HuH-7 (cell line): ENCODE measurements at places on chromosomes 7 and 10.

DNA sequence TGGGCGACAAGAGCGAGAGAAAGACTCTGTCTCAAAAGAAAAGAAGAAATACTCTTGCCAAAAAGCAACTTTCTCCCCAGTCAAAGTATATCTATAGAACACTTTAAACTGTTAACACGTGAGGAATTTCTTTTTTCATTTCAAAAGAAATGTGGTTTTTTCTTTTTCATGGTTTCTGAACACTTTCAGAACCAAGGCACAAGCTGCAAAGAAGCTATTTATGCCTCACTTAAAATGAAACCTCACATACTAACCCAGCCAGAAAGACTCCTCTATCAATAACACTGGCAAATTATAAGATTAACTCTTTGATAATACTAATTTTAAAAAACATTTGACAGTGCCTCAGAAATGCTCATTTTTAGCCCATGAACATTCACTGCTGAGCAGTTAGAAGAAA is 20.9 kb downstream of the TBX20 start:
- no peak for DNase-seq

GRCh38 chr10:75553550-75553949 is 122.1 kb downstream of the LRMDA start:
- no peak for DNase-seq

DNA sequence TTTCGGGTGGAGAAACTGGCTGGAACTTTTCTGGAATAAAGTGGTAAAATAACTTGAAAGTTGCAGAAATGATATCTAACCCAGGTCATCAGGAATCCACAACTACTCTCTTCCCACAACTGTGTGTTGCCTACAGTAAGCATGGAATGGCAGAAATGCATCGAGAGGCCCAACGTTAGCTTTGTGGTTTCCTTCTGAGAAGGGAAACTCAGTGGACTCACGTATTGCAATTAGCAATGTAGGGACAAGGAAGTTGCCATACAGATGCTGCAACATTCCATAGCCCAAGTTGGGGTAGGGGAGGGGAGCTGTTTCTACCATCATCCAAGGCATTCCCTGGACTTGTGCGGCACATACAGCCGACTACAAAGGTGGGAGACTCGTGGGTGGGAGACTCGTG is 1.9 kb downstream of the PON1 start:
- DNase-seq = peak; percentile 26

DNA sequence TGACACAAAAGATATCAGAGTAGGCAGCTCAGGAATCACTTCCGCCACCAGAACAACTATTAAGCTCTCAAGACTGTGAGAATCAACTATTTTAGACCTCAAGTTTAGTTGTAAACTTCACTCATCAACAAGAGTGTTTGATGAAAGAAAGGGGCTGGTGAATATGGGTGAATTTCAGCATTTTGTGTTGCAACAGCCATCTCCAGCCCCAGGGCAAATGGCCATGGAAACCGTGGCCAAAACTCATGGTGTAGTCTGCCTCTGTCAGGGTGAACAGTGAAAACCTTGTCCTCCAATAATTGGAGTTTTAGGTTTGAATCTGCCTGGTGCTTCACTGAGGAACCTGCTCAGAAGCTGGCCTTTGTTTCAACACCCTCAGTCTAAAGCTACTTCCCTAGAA is 60.0 kb downstream of the POLR1F start:
- no peak for DNase-seq

GRCh38 chr7:109476409-109476808 is 906.7 kb downstream of the DNAJB9 start:
- DNase-seq = no peak

GRCh38 chr10:11104772-11105675 is 87.4 kb downstream of the CELF2 start:
- no peak for DNase-seq

DNA sequence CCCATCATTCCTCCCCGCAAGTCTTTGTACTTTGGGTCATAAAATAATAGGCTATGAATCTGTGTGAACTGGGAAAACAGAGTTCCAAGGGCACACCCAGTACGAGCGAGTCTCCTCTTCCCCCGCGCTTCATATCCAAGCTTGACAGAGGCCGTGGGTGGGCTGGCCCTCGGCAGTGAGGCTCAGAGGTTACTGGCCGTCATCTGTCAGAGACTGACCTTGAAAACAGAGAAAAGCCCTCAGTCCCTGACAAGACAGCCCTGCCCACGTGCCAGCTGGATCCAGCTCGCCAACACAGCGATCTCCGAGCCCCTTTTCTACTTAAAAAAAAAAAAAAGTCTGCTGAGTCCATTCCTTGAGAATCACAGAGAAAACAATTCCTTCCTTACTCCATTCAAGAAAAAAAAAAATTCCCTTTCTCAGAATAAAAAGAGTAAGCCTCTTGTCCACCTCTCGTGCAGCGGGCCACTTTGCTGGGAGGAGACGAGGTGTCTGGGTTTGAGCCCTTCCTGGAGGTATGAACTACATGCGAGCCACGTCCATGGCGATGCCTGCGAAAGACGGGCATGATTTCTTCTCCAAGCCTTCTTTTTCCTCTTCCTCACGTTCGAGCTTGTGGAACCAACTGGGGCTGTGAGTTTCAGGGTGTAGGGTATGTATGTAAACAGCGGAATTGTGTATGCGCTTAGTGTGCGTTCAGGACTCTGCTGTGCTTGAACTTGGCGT is 744 bp upstream of the BICC1 start:
- peak; percentile 23 for DNase-seq

DNA sequence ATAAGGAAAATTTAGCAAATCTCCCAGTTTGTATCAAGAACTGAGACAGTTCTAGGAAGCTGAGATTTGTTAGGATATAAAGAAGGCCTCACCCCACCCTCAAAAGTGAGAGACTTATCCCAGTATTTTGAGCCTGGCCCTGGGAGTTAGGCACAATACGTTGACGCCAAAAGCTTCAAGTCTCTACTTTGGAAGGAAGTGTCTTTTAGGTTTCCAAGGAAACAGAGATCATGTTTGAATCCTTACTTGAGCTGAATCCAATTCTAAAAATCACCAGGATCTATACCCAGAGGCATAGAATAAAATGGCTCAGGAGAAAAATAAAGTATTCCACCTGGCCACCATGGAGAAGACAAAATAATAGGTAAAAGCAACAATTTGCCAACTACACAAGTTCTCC is 115.9 kb upstream of the NRG3 start:
- no peak for DNase-seq

DNA sequence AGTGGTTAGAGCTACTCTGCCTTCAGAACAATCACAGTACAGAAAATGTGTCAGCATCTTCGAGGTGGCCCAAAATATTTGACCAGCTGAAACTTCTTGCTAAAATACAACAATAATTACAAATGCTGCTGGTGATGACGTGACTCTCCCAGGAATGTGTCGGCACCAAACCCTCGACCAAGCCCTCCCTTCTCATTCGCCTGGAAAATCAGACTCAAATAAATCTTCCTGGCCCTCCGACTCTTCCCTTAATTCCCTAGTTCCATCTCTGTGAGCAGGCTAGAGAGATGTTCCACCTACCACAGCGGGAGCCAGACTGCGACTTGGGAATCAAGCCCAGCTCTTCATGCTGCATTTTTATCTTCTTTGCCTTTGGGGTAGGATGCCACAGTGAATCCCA is 4.1 kb downstream of the PRSS2 start:
- DNase-seq = no peak

DNA sequence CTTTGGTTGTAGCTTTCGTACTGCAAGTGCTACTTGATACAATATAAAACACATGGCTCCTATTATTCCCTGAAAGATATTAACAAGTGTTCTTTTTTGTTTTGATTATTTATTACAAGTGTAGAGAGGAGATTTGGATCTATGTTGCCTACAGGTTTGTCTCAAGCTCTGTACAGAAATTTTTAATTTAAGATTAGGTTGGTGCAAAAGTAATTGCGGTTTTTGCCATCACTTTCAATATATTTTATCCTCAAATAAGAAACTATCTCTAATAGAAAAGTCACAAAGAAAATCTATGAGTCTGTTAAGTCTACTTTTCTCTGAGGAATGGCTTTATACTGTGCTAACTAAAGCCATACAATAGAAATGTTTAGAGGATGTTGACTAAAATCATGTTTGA is 1086.1 kb downstream of the GRM8 start:
- no peak for DNase-seq

DNA sequence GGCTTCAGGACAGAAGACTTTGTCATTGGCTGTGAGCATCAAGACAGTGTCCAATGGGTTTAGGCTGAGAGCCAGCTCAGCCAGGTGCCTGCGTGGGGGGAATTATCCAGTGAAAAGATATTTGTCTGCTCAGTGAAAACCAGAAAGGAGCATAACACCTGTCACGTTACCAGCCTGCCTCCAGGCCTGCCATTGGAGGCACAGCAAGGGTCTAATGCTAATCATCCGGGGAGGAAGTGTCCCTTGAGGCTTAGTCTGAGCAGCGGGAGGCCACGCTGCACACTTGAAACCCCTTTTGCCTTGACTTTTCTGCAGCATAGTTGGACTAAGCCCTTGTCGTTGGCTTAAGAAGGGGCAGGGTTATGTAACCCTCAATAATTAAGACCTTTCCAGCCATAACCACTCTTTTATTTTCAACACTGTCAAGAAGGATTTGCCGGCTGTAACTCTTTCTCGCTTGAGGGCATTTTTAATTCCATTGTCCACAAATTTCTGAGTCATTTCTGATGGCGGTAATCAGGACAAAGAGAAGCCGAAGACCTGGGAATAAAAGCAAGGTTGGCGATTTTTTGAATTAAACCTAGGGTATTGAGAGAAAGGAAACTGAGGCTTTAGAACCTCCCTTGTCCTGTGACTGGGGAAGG is 639.6 kb upstream of the FOXK1 start:
- no peak for DNase-seq
